Cortex of kidney (tissue), 1 donor: ENCODE measurements at places on chromosomes 2 and 18.

GRCh38 chr2:175015340-175015739 is 10.2 kb upstream of the CHN1 start:
- DNase-seq, result no peak

GRCh38 chr18:48222118-48222517 is 187.1 kb downstream of the ZBTB7C start:
- no peak for DNase-seq

DNA sequence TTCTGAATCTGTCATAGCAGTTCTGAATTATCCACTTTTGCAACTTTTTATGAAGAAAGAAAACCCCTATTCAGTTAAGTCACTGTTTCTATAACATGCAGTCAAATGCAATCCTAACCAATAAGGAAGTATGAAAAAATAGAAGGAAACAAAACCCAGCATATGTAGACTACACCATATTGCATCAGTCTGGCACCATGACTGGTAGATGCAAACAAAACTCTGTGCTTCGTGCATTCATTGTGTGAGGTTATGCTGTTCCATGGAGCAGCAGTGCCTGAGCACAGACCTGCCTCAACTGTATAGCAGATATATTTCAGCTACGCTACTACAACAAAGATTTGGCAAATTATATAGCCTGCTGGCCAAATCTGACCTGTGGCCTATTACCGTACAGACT is 325.5 kb downstream of the LRP1B start:
- no peak for DNase-seq

- no peak for DNase-seq
Observed at GRCh38 chr2:145123606-145124005, 603.7 kb upstream of the ZEB2 start.

- no peak for DNase-seq
Observed at GRCh38 chr2:207896525-207897285, 127.0 kb upstream of the FZD5 start.

DNA sequence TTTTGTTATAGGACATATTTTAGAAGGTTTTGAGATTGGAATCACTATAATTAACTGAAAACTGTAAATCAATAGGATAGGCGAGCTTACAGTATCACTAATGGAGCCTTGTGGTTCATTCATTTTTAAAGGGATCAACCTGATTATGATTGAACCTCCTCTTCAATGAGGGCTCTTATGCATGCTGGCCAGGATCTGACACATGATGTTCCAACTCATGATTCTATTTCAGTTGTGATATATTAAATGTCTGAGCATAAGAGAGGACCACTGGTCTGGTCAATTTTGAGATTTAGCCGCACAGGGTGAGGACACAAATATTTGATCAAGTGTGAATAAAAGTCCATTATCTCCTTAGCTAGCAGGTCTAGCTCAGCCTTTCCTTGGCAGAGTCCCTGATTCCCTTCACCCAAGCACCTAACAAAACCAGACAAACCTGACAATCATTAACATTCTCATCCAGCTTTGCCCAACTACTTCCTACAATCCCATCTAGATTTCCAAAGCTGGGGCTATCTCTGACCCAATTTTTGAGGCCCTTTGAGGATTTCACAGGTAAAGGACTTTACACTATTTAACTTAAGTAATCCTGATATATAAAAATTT is 6.9 kb upstream of the MAP4K4 start:
- DNase-seq, result no peak

GRCh38 chr2:122145856-122146255 is 390.4 kb downstream of the TSN start:
- no peak for DNase-seq

- no peak for DNase-seq
Observed at GRCh38 chr18:8911408-8912340, 190.8 kb upstream of the NDUFV2 start.

DNA sequence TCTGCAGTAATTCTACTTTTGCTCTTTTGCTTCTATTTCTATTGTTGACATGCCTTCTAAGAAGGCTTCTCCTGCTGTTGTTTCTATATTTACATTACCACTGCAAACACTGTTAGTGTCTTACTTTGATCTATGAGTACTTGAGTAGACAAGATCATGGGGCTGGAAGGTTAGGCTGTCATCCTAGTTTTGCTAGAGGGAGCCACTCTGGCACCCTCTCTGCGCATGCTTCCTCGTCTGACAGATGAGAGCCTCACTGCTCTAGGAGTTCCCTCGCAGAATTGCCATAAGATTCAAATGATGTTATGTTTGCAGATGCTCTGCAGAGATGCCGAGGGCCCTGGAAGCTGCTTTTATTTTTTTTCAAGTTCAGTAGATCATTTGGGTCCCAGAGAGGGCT is 185.6 kb downstream of the RNF144A start:
- no peak for DNase-seq

DNA sequence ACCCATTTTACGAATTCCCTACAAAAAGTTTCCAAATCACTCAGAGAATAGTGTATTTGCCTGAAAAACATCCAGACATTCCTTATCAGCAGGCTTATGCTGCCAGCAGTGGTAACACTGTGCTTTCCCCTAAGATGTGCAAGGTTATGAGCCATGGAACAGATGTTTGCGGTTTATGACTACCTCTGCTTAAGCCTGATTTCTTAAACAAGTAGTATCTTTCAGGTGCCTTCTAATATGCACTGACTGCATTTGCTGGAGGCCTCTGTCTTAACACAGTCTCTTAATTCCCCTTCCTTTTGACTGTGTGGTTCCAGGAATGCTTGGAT is 54.8 kb downstream of the CDC42EP3 start:
- DNase-seq, result no peak

- no peak for DNase-seq
Observed at GRCh38 chr2:124248386-124248785, 223.3 kb downstream of the CNTNAP5 start.

DNA sequence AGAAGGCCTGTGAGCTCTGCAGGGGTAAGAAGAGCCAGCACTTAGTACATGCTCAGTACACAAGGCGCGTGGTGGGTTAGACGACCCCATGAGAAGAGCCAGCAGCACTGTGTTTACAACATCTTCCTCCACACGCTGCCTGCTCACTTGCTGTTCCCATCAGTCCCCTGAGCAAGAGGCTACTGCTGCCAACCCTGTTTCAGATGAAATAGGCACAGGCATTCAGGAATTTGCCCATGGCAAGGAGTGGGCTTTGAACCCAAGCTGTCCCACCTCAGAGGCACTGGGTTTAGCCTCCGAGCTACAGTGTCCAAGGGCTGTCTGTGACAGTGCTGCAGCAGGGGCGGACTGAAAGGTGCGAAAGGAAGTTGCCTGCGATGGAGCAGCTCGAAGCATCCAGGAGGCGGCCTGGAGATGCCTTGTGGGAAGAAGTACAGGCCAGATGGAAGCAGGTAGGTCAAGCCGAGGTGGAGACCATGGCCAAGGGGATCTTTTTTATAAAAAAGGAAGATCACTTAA is 121.5 kb upstream of the PXDN start:
- no peak for DNase-seq

DNA sequence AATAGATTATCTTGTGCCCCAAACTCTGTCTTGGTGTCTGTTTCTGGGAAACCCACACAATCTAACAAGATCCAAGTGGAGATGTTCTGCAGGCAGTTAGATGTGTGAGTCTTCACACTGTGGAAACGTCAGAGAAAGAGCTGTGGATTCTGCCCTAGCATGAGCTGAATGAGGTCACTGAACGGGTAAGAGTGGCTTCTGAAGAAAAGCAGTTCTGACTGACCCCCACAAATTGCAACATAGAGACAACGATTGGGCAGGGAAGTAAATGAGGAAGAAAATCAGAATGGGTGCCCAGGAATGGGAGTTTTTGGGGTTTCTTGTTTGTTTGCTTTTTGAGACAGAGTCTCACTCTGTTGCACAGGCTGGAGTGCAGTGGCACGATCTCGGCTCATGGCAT is 12.9 kb upstream of the RPL37A start:
- no peak for DNase-seq

- no peak for DNase-seq
Observed at GRCh38 chr2:208607694-208608093, 201.1 kb downstream of the PTH2R start.

DNA sequence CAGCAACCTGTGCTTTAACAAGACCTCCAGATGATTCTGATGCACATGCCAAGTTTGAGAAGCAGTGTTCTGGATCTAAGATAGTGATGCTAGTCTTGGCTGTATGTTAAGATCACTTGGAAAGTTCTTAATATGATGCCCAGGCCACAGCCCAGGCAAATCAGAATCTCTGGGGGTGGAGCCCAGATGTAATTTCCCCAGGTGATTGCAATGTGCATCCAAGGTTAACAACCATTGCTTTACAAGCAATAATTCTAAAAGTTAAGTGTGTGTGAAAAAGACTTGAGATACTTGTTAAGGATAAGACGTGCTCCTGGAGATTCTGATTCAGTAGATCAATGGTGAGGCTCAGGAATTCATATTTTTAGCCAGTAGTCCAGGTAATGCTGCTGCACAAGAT is 44.3 kb upstream of the MYO1B start:
- no peak for DNase-seq

GRCh38 chr2:195706161-195706900 is 49.3 kb downstream of the SLC39A10 start:
- no peak for DNase-seq

DNA sequence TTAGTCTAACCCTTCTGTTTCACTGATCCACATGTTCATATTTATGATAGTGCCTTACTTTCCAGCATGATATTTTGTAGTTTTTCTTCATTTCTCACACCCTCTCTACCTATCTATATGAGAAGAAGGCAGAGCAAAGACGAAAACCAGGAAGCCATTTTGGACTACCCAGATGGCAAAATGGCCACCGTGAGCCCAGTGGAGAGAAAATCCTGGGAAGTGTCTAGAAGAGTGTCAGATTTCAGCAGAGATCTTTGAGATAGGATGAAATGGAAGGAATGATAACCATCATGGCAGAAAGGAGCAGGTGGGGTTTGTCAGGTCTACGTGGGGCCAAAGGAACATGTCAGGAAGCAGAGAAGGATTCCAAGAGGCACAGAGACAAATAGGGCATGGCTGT is 84.0 kb upstream of the MYCN start:
- no peak for DNase-seq

DNA sequence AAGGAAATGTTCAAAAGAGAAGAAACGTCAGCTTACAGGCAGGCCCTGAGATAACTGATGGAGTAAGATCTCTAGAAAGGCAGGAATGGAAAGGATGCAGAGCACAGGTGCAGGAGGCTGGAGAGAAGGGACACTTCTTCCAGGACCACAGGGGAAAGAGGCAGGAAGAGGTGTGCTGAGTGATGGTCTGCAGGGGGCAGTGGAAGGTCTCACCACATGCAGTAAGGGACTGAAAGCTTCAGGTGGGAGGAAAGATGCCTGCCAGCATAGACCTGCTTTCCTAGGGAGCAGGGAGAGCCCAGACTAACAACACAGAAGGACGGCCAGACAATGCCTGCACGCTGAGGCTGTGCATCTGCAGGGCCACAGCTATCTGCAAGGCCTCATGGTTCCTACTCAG is 156.8 kb downstream of the L3MBTL4 start:
- no peak for DNase-seq

- no peak for DNase-seq
Observed at GRCh38 chr2:216791303-216791702, 68.6 kb downstream of the TNP1 start.

DNA sequence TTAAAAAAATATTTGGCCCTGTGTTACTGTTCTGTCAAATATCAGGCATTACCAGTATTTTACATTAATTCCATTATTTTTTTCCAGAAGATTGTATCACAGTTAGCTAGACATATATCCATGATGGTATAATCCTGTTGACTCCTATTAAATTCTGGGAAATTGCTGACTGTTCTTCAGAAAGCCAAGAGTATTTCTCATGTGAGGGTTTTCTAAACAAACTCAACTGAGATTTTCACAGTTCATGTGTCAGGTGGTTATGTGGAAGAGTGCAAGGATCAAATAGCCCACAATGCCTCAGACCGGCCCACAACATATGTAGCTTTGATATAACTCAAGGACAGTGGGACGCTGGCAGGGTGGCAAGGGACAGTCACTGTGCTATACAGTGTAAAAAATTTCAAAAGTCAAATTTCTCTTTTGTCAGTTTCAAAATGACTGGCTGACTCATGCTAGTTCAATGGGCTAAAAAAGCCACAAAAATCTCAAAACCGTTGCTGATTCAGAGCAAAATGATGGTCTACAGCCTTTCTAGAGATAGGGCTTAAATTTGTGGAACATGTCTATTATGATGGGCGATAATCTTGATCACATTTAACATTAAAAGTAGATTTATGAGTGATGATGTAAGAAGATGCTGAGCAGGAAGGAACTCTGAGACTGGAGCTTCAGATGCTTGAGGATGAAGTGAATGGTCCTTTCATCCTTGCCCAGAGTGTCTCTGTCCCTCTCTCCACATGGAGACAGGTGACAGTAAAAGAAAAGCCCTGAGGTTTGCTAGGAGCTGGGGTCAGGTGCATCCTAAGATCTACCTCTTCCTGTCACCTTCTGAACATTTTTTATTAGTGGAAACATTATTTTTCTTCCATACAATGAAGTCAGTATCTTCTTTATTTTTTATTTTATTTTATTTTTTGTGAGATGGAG is 175.8 kb upstream of the PIEZO2 start:
- DNase-seq, result no peak

DNA sequence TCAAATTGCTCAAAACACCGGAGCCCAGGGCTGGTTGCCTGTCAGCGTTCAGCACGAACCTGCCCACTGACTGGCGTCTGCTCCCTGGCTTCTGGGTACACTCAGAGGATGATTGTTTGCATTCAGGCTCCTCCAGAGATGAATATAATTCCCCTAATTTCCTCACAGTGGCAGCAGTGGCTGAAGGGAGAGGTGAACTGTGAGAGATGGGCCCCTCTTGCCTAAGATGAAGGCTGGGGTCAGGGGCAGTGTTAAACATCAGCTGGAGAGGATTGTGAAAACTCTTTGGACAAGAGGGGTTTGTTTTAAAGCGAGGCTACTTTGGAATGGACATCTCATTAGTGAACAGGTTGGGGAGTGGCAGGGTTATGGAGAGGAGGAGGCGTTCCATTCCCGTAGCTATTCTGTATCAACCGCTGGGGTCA is 31.0 kb downstream of the TCF7L1 start:
- DNase-seq, result no peak

GRCh38 chr18:13548966-13549879 is 177.1 kb downstream of the FAM210A start:
- no peak for DNase-seq

DNA sequence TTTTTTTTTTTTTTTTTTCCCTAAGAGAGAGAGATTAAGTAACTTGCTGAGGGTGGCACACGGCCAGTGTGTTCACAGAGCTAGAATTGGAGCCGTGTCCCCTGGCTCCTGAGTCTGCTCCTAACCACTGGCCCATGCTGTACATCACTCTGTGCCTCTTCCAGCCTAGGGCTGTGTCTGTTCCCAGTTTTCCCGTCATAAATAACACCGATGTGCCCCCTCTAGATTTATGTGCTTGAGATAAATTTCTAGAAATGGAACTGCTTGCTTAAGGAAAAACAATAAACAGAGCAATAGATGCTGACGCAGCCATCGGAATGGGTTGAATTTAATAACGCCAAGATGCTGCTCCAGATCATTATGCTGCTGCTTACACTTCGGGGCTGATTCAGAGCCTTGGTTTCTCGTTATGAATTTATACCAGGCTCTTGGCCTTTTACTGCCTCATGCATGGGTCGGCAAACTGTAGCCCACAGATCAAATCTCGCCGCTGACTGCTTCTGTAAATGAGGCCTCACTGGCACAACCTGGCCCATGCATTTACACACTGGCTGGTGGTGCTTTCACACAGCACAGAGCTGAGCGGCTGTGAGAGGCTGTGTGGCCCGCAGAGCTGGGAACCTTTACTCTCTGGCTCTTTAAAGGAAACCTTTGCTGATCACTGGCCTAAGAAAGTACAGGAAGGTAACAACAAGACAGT is 58.1 kb downstream of the NDUFA10 start:
- no peak for DNase-seq
